ENCODE measurements at places on chromosomes 13 and 19.

GRCh38 chr13:95156208-95156607 is 145.0 kb downstream of the ABCC4 start:
- no peak for DNase-seq

DNA sequence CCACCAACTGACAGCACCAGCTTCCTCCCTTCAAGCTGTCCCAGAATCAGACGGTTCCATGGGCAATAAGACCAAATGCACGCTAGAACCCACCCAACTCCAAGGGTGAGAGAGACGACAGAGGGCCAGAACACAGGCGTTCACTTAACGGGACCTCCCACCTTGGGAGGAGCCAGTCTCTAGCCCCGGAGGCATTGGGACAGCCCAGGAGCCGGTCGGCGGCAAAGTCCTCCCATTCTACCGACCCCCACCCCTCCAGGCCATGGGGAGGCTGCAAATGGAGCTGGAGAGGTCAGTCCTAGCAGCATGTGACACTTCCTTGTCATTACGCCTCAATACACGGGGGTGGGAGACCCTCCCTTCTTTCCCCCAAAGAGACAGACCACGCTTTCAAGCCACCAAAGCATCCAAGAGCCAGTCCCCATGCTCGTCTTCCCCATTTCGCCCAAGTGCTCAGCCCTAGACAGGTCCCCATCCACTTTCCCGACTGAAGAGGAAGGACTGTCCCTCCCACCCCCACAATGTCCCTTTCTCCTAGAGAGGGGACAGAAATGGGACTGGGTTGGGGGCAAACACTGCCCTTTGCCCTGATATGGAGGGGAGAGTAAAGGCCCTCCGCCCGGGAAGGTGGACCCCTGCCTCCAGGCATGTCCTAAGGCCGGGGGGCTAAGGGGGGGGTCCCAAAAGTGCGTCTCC is 964 bp downstream of the KHSRP start:
- DNase-seq: no peak

- no peak for DNase-seq
Measured at GRCh38 chr13:23915308-23915707, 18.0 kb upstream of the C1QTNF9B start.

DNA sequence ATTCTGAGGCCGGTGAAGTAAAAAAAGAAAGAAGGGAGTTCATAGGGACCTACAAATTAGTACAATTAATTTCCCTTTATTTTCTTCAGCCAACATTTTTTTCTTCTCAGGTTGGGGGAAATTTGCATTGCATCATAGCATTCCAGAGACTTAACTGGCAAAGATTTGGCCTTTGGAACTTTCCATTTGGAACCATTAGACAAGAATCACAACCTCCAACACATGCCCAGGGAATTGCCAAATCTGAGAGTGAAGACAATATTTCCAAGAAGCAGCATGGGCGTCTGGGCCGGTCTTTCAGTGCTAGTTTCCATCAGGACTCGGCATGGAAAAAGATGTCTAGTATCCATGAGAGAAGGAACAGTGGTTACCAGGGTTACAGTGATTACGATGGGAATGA is 6.4 kb upstream of the ERCC5 start:
- no peak for DNase-seq

- DNase-seq: no peak
Measured at GRCh38 chr19:4908360-4908759, 941 bp upstream of the UHRF1 start.

GRCh38 chr13:88623150-88623549 is 952.0 kb downstream of the SLITRK5 start:
- no peak for DNase-seq

DNA sequence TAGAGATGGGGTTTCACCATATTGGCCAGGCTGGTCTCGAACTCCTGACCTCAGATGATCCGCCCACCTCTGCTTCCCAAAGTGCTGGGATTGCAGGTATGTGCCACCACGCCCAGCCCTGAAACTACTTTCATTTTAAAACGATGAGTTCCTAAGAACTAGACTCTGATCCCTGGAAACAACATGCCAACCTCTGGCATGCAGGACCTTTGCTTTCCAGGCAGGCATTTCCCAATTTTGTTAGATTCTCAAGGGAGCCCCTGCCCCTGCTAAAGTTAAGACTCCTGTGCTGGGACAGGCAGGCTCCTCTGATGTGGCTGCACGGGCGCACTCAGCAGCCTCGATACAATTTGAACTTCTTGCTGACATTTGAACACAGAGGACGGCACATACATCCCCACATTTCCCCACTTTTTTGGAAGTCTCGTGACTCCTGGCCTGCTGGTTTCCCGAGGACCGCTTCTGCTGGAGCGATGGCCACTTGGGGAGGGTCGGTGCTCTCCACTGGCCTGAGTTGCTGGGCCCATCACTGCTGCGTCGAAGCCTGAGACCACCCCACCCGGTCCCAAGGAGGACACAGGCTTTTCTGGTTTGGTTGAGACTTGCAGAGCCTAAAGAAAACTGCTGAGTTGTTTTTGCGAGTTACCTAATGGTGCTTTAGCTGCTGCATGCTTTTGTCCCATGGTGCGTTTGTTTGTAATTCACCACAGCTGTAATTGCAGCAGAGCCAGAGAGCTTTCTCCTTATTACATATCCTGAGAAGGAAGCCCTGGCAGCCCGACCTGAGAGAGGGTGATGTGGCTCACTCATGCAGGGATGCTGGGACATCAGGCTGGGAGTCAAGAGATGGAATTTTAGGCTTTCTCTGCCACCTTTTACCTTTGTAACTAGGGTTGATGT is 8.2 kb downstream of the ATP11A start:
- peak; percentile 25 for DNase-seq

DNA sequence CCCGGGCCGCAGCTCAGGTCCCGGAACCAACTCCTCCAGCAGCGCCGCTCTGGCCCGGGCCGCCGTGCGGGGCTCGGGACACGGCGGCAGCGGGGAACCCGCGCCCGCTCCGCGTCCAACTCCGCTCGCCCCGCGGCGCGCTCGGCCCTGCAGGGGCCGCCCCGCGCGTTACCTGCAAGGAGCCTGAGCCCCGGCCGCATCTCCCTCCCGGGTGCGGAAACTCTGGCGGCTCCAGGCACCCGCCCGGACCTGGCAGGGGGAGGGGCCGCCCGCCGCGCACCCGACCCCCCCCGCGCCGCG is at the start of gene TMTC4:
Gene TMTC4, minus strand, starts transcription at position 224 of the 300 bp plus-strand sequence. CDS start 4,433 bp downstream, outside the sequence.
- DNase-seq: no peak

GRCh38 chr19:16771618-16772017 is 52.0 kb downstream of the NWD1 start:
- DNase-seq: peak; percentile 48

GRCh38 chr13:31950111-31950815 is 81.3 kb upstream of the FRY start:
- no peak for DNase-seq

DNA sequence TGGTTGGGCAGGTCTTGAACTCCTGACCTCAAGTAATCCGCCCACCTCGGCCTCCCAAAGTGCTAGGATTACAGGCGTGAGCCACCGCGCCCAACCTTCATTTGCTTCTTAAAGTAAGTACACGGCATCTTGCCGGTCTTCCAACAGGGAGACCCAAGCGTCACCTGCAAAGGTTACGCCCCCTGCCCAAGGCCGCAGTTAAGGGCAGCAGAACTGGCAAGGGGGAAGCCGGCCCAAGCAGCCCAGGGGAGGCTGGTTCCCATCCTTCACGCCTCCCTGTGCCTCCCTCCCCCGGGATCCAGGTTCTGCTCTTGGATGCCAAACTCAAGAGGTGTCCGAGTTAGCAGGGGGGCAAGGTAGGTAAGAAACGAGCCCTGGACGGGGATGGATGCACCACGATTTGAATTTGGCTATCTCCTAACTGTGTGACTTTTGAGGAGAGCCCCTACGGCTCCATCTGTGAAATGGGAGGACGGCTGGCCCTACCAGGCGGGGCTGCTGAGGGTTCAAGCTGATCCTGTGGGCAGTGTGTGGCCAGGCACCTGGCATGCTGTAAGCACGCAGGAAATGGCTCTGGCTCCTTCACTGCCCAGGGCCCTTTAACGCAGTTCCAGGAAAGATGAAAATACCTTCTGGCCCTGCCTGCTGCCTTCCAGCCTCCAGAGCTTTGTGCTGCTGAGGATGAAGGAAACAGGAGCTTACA is 9.0 kb downstream of the RFX1 start:
- DNase-seq: no peak

DNA sequence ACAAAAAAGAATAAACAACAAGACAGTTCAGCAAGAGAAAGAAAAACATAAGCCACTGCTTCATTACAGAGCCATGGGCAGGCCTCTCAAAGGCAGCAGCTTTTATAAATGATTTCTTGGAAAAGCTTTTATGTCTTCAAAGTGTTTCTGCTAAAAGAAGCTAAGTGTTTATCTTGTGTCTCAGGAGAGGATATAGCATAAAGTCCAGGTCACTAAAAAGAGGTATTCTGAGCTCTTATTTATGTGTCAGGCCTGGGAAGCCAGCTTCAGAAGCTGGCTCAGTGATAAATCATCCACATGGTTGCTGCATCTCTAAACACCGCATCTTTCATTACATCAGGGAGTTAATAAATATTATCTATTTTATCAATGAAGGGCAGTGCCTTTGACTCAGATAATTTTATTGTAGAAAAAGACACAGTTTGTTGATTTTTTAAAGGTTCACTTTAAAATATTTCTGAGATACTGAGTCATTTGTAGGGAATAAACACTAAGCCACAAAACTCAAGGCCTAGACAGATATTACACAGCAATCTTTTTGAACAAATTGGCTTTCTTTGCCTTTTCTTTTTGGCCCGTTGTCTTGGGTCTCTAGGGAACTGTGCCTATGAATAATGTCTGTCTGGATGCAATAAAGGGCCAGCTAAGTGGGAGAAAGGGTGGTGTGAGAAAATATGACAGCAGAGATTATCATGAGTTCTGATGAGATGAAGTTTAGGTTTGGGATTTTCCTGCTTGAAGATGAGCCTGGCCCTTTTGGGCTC is 1086.6 kb downstream of the UQCRFS1 start:
- peak; percentile 3 for DNase-seq

- DNase-seq: no peak
Measured at GRCh38 chr13:93547886-93548285, 321.3 kb downstream of the GPC6 start.

- DNase-seq: no peak
Measured at GRCh38 chr13:100156788-100157187, 67.9 kb downstream of the PCCA start.

GRCh38 chr13:98222081-98222554 is 45.0 kb upstream of the RNF113B start:
- DNase-seq: no peak

DNA sequence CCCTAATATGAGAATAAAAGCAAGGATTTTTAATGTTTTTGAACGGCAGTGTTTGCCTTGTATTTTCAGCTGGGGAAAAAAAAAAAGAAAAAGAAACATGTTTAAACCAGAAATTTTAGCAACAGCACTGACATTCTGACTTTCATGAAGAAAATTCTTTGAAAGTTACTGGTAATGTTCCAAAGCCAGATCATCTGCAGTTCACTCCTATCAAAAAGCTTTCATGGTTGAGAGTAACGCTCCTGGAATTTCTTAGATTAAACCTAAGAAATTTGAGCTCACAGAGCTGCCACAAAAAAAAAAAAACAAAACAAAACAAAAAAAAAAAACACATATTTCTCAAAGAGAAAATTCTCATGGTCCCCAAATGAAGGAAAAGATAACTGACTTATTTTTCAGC is 1106.7 kb downstream of the EFNB2 start:
- DNase-seq: no peak

GRCh38 chr13:100584896-100585295 is 3.7 kb downstream of the GGACT start:
- peak; percentile 14 for DNase-seq

GRCh38 chr13:109755997-109756396 is 30.4 kb downstream of the IRS2 start:
- DNase-seq: no peak

- no peak for DNase-seq
Measured at GRCh38 chr13:50124536-50125303, 109.5 kb downstream of the KCNRG start.

Measured in stromal cell of bone marrow (primary cell).